ENCODE measurements at places on chromosomes 12 and 14. TPM values are rescaled to one million over a fixed set of nuclear protein-coding genes. Genes with fewer than 3 reads are reported as not detected.

The PRKD1 gene
- total RNA-seq: 1.2 TPM

The DAAM1 gene
- 26.7 TPM for total RNA-seq

The FBLN5 gene
- 4.2 TPM for total RNA-seq

The SLC39A5 gene
- 0.39 TPM for total RNA-seq

The GABARAPL1 gene
- total RNA-seq: 115 TPM

The A2ML1 gene
- 399 TPM for total RNA-seq

The B4GALNT1 gene
- total RNA-seq: 0.22 TPM

The FOXN4 gene
- not detected for total RNA-seq

Measured in placental epithelial cell (primary cell).